ENCODE measurements at places on chromosomes 2 and 18.
A peak's percentile ranks its signal among the peaks of the same experiment; 100 is the strongest.

DNA sequence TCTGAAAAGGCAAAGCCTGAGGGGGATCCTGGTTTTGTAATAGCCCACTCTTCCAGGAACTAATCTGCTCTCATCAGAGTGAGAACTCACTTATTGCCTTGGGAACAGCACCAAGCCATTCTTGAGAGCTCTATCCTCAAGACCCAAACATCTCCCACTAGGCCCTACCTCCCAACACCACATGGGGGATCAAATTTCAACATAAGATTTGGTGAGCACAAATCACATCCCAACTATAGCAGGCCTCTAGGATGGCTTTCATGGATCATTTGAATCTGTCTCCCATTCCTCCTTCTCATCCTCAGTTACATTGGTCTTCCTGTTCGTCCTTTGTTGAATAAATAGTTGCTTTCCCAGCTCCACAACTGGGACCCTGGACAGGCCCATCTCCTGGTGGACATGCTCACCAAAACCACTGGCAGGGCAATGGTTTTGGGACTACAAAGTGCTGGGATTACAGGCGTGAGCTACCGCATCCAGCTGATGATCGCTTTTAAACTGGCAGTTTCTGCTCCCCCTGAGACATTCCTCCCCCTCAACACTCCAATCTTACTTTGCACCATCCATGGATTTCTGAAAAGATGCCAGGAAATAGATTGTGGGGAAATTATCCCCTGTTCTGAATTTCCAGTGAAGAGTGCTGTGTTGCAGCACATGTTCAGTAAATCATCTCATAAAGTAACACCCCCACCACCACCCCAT, 42.6 kb downstream of the MCFD2 start:
- no peak for DNase-seq

- no peak for DNase-seq
Observed at GRCh38 chr2:129911363-129912065, 68.0 kb upstream of the RAB6C start.

DNA sequence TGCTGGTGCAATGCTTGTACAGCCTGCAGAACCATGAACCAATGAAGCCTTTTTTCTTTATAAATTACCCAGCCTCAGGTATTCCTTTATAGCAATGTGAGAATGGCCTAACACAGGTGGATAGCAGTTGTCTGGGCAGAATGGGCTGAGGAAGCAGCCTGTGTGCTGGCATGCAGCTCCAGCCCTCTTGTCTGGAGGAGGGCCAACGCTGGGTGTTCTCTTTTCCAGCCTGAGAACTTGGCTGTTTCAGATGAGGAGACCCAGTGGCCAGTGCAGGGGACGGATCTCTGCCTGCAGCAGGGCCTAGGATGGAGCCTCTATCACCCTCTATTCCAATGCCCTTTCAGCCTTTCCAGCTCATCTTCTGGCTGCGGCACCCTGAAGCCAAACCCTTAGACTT, 58.8 kb downstream of the CTIF start:
- DNase-seq, result no peak

DNA sequence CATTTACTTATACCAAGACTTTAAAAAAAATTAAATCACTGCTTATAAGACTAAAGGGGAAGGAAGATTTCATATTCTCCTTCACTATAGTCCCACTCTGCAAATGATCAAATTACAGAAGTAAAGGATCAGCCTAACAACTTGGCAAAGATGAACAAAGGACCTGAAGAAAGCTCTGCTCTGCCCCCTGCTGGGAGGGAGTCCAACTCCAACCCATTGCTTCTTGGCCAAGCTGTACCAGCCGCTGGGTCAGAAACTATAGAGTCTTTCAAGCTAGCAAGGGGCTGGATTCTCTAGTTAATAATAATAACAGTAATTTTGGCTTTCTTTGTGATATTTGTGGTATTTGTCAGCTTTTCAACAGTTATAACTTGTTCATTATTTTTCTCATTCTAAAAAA, 927.0 kb upstream of the CRIM1 start:
- DNase-seq, result no peak

GRCh38 chr2:7430869-7431641, 513.8 kb downstream of the RNF144A start:
- no peak for DNase-seq

- DNase-seq, result no peak
Observed at GRCh38 chr2:233535271-233535670, 31.3 kb downstream of the USP40 start.

DNA sequence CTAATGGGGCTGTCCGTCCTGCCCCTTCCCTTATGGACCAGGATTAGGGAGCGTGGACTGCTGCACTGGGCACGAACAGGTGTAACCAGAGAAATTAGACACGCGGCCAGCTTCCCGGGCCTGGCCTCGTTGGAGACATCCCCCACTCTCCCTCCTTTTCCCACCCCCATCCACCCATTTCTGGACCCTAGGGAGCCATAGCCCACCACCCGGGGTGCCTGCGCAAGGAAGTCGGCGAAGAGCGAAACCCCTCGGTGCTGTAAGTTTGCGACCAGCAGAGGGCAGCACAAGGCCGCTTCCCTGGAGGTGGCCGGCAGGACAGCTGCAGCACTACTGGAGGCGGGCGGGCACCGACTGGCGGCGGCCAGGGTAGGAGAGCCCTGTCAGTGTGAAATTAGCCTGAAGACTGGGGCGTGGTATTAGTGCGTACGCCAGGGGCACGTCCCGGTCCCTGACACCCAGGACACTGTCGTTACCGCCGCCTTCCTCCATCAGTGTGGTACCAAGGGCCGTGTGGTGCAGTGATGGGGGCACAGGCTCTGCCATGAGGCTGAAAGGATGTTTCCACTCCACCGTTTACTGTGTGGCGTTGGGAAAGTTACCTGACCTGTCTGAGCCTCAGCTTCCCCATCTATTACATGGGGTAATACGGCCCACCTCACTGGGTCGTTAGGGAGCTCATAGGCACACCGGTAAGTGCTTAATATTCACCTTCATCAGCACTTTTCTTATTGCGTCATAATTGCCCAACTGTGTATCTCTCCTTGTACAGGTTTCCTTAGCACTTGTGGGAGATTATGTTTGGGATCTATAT, 36.0 kb upstream of the CD207 start:
- peak; percentile 42 for DNase-seq

DNA sequence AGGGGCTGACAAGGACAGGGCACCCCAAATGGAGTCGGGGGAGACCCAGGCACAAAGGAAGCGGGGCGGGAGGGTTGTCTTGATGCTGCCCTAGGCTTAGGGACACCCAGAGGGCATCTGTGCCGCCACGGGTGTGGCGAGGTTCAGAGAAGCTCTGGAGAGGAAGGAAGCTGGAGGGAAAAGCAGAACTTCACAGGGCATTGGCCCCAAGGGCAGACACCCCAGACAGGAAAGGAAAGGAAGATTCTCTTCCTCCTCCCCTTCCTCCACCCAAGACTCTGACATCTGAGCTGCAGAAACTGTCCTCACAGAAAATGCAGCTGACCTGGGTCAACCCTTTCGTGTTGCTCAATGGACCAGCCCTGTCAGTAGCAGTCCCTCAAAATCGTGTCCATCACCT, 25.6 kb downstream of the DNMT3A start:
- DNase-seq, result no peak

- peak; percentile 9 for DNase-seq
Observed at GRCh38 chr2:25228848-25229278, 60.5 kb upstream of the POMC start.

- no peak for DNase-seq
Observed at GRCh38 chr2:101107241-101107640, 43.9 kb downstream of the TBC1D8 start.

- DNase-seq, result no peak
Observed at GRCh38 chr2:29246383-29247300, 131.4 kb downstream of the CLIP4 start.

- DNase-seq, result no peak
Observed at GRCh38 chr2:233044974-233045605, 12.6 kb downstream of the NEU2 start.

GRCh38 chr2:65943099-65943786, 491.7 kb upstream of the MEIS1 start:
- no peak for DNase-seq

- DNase-seq, result no peak
Observed at GRCh38 chr2:237011206-237011795, 74.4 kb upstream of the COPS8 start.

- DNase-seq, result no peak
Observed at GRCh38 chr2:235365743-235366142, 128.1 kb upstream of the AGAP1 start.

Measured in NCI-H748 treated with DMSO at 0.1 percent for 48 hours (cell line).